HFFc6 (cell line): ENCODE measurements at places on chromosomes 12 and 14. TPM values are rescaled to one million over a fixed set of nuclear protein-coding genes. Genes with fewer than 3 reads are reported as not detected.

OR6C2 gene
- not detected in 2 replicates for total RNA-seq

SIX6 gene
- total RNA-seq: not detected in 3 replicates

PFKM gene
- 69.1 to 89.7 TPM (median 77.7 TPM) in 3 replicates for total RNA-seq

PXN gene
- total RNA-seq: 275 to 320 TPM (median 290 TPM) in 3 replicates

HCAR1 gene
- total RNA-seq: not detected in 3 replicates

CPNE6 gene
- not detected in 3 replicates for total RNA-seq

DNA sequence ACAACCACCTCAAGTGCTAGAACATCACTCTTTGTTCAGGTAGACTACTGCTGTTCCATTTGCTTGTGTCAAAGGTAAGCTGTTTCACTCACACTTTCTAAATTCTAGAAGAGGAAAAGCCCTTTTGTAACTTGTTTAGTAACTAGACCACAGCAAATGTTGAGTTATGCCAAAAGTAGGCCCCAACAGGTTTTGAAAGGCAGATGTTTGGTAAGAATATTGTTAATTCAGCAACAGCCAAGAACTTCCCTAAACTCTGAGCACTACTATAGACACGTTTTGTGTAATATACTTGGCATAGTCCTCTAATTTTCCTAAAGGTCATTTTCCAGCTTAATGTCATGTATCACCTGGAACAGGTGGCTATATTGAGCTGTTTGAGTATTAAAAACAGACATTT lies 79.0 kb downstream of the DCAF5 start:
- 0 out of 2 replicates have a peak overlapping the region, but pooled peaks have one; percentile 15 for H3K27ac ChIP-seq
- no peaks in the 10 kb centered on the region for H3K27me3 ChIP-seq
- H3K4me3 ChIP-seq: no peak overlapping the region
- no peak for DNase-seq
- H3K36me3 ChIP-seq: peaks cover 52% of the 10 kb centered on the region
- peaks cover 53% of the 10 kb centered on the region for H3K4me1 ChIP-seq

- H3K4me1 ChIP-seq: no peaks in the 10 kb centered on the region
- peaks cover 2% of the 10 kb centered on the region; the same call in 1 of the 2 replicates for H3K27me3 ChIP-seq
- H3K27ac ChIP-seq: no peak overlapping the region
Observed at GRCh38 chr12:117574655-117575054, 213.2 kb upstream of the NOS1 start.

GRCh38 chr14:34097644-34098043 lies 146.8 kb upstream of the EGLN3 start:
- peaks cover 9% of the 10 kb centered on the region for H3K27me3 ChIP-seq
- no peaks in the 10 kb centered on the region for H3K4me1 ChIP-seq
- no peak for DNase-seq
- no peak overlapping the region for H3K4me3 ChIP-seq

DNA sequence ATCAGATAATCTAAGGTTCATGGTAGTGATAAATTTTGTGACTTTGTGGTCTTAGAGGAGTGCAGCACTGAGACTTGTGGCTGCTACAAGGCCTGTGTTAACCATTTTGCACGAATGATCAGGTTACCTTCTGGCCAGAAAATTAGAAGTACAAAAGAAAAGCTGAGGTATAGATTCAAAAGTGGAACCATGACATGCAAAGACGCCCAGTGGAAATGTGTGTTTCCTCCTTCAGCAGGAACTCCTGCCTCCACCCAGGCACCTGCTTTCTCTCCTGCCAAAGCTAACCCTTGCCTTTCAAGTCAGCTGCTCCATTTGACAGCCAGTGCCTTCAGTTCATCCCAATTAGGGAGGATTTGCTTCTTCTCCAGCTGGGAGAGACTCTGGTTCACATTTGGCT lies 10.1 kb downstream of the PDE6H start:
- no peak for DNase-seq
- no peak overlapping the region for H3K4me3 ChIP-seq
- H3K27me3 ChIP-seq: peaks cover 4% of the 10 kb centered on the region
- no peak overlapping the region for H3K27ac ChIP-seq

DNA sequence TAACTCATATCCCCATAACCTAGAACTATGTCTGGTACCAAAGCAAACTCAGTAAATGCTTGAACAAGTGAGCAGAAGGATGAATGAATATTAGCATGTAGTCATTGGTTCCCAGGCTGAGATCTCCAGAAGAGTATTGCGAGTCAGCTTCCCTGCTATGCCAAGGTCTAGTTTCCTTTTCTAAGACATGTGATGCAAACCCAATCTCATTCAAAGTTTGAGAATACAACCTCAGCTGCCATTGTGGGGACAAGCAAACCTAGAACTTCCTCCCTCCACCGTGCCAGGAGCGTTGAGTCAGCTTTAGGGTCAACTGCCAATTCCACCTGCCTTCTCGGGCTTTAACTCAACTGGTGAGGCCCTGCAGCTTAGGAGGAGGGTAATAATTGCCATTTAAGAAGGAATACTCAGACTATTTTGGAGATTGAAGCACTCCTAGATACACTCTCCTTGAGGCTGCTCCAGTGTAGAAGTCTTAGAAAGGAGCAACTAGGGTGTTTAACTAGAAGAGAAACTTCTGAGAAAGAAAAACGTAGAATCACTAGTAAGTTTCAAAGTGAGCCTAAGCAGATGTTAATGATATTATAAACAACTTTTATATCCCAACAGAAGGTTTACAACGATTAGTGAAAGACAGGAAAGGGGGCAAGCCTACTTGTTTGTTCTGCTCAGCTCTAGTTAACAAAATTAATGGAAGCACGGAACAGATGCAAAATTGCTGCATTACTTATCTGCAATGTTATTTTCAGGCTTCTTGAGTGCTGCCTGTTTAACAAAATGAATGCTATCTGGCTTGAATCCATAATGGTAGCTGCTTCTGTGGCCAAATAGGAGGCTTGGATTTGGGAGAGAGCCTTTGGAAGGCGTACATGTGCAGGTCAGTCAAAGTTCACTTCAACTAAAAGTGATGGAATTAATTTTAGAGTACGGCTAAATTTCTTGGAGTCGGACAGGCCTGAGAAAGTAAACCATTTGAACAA lies 96.9 kb downstream of the HELB start:
- H3K27me3 ChIP-seq: peaks cover 2% of the 10 kb centered on the region; the same call in 1 of the 2 replicates
- no peak overlapping the region for H3K27ac ChIP-seq
- H3K36me3 ChIP-seq: no peaks in the 10 kb centered on the region

- H3K36me3 ChIP-seq: no peaks in the 10 kb centered on the region
- no peak overlapping the region for H3K27ac ChIP-seq
- H3K4me1 ChIP-seq: no peaks in the 10 kb centered on the region
Observed at GRCh38 chr14:88030892-88031291, 26.0 kb downstream of the GPR65 start.

GRCh38 chr14:64944041-64944440 lies 1.5 kb upstream of the GPX2 start:
- no peaks in the 10 kb centered on the region for H3K4me1 ChIP-seq
- H3K4me3 ChIP-seq: no peak overlapping the region
- H3K27ac ChIP-seq: no peak overlapping the region
- H3K27me3 ChIP-seq: peaks cover 3% of the 10 kb centered on the region
- no peak for DNase-seq
- peaks cover 8% of the 10 kb centered on the region; the same call in 1 of the 2 replicates for H3K36me3 ChIP-seq

GRCh38 chr12:32568228-32568627 lies 110.9 kb upstream of the DNM1L start:
- peaks cover 5% of the 10 kb centered on the region; the same call in 1 of the 2 replicates for H3K36me3 ChIP-seq
- peaks cover 37% of the 10 kb centered on the region for H3K4me1 ChIP-seq
- H3K27ac ChIP-seq: peak overlapping the region; percentile 84
- H3K4me3 ChIP-seq: 0 out of 2 replicates have a peak overlapping the region, but pooled peaks have one; percentile 37

- DNase-seq: no peak
- H3K36me3 ChIP-seq: no peaks in the 10 kb centered on the region
- no peaks in the 10 kb centered on the region; the same call in 1 of the 2 replicates for H3K27me3 ChIP-seq
- H3K4me1 ChIP-seq: no peaks in the 10 kb centered on the region
- no peak overlapping the region for H3K4me3 ChIP-seq
Observed at GRCh38 chr14:38755036-38755435, 348.0 kb downstream of the SEC23A start.

DNA sequence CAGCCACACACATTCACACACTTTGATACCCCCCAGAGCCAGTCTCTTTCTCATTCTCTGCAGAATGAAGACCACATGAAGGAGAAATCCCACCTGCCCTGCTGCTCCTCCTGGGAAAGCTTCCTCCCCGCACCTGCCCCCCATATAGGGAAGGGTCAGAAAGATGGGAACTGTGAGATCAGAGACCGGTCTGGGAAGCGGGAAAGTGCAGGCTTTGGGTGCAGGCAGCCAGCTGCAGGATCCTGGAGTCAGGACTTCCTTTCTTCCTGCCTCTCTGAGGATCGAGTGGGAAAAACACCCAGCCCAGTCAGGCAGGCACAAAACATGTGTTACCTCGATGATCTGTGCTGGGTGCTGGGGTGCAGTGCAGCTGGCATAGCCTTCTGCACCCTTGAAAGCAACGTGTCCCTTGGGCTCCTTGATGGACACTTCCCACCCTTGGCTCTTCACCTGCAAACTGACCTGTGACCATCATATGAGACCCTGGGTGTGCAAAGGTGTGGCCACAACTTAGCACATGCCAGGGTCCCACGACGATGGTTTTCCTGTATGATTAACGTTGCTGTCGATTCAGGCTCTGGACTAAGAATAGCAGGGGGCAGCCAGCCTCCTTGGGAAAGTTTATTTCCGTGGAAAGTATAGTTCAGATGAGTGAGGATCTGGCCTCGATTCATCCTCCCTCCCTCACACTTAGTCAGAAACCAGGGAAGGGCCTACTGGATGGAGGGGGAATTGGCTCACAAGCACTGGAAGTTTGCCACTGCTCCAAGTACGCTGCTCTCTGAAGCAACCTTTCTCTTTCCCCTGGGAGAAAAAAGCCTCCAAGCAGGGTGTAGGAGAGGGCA lies 105.4 kb upstream of the MED13L start:
- H3K4me3 ChIP-seq: peak overlapping the region; percentile 79
- H3K36me3 ChIP-seq: no peaks in the 10 kb centered on the region; the same call in 1 of the 2 replicates
- peak overlapping the region; percentile 95 for H3K27ac ChIP-seq

DNA sequence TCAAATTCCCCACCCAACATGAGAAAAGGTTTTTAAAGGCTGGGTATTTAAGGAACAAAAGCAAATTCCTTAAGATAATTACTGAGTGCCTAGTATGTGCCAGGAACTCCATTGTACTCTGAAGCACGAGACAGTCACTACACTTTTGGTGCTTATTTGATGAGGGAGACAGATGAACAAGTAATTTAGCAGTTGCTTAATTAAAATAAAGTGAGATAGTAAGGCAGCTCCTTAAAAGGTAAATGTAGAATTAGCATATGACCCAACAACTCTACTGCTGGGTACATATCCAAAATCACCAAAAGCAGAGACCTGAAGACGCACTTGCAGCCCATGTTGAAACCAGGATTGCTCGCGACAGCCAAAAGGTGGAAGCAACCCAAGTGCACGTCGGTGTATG lies 21.3 kb downstream of the POLE start:
- no peaks in the 10 kb centered on the region; the same call in 1 of the 2 replicates for H3K27me3 ChIP-seq
- no peaks in the 10 kb centered on the region for H3K4me1 ChIP-seq
- peaks cover 46% of the 10 kb centered on the region for H3K36me3 ChIP-seq
- DNase-seq: no peak

DNA sequence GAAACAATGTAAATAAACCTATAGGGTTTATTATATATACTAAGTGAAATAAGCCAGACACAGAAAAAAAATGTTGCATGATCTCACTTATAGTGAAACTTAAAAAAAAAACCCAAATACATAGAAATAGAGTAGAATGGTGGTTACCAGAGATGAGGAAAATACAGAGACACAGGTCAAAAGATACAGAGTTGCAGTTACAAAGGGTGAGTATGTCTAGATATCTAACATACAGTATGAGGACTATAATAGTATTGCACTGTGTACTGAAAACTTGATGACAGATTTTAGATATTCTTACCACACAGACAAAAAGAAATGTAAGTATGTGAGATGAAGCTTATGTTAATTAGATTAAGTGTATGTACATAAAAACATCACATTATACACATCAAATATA lies 28.1 kb downstream of the CLEC2D start:
- no peak for DNase-seq
- H3K36me3 ChIP-seq: peaks cover 17% of the 10 kb centered on the region
- H3K27me3 ChIP-seq: no peaks in the 10 kb centered on the region; the same call in 1 of the 2 replicates
- H3K4me1 ChIP-seq: peaks cover 15% of the 10 kb centered on the region
- H3K4me3 ChIP-seq: no peak overlapping the region

- H3K4me1 ChIP-seq: no peaks in the 10 kb centered on the region
- H3K4me3 ChIP-seq: no peak overlapping the region
- H3K27me3 ChIP-seq: no peaks in the 10 kb centered on the region
- H3K27ac ChIP-seq: no peak overlapping the region
- no peaks in the 10 kb centered on the region for H3K36me3 ChIP-seq
- no peak for DNase-seq
Observed at GRCh38 chr14:72236629-72237028, 304.4 kb downstream of the RGS6 start.

DNA sequence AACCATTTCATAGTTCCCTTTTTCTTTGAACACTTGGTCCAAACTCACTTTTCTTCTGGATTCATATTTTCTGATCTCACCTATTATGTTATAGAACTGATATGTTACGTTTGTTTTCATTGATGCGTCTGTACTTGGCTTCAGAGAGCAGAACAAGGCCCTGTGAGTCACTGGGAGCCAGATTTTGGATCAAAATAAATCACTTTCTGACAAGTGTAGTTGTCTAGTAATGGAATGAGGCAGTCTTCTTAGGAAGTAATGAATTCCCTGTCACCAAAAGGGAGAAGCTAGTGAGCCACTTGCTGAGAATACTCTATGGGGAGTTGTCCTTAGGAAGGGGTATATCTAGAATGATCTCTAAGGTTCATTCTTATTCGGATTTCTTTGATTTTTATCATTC lies 10.2 kb downstream of the BICD1 start:
- H3K27ac ChIP-seq: peak overlapping the region; percentile 78
- peaks cover 31% of the 10 kb centered on the region for H3K36me3 ChIP-seq
- DNase-seq: peak; percentile 54
- H3K27me3 ChIP-seq: peaks cover 2% of the 10 kb centered on the region; the same call in 1 of the 2 replicates
- H3K4me1 ChIP-seq: peaks cover 72% of the 10 kb centered on the region
- H3K4me3 ChIP-seq: peak overlapping the region; percentile 34

GRCh38 chr12:63845726-63846125 lies 1.2 kb downstream of the SRGAP1 start:
- peaks cover 2% of the 10 kb centered on the region; the same call in 1 of the 2 replicates for H3K27me3 ChIP-seq
- H3K4me1 ChIP-seq: peaks cover 60% of the 10 kb centered on the region
- peaks cover 33% of the 10 kb centered on the region for H3K36me3 ChIP-seq

GRCh38 chr14:91872517-91873470 lies 5.5 kb upstream of the TC2N start:
- no peak overlapping the region for H3K4me3 ChIP-seq
- H3K4me1 ChIP-seq: peaks cover 7% of the 10 kb centered on the region; the same call in 1 of the 2 replicates
- peaks cover 2% of the 10 kb centered on the region for H3K27me3 ChIP-seq
- DNase-seq: no peak
- H3K27ac ChIP-seq: no peak overlapping the region
- peaks cover 48% of the 10 kb centered on the region for H3K36me3 ChIP-seq

- peak overlapping the region; percentile 89 for H3K27ac ChIP-seq
- H3K4me3 ChIP-seq: peak overlapping the region; percentile 71
- DNase-seq: peak; percentile 63
- H3K36me3 ChIP-seq: peaks cover 33% of the 10 kb centered on the region
Observed at GRCh38 chr12:65327207-65328076, 49.0 kb downstream of the MSRB3 start.

- no peak for DNase-seq
- peaks cover 2% of the 10 kb centered on the region for H3K27me3 ChIP-seq
- no peak overlapping the region for H3K27ac ChIP-seq
- H3K4me3 ChIP-seq: no peak overlapping the region
- peaks cover 7% of the 10 kb centered on the region; the same call in 1 of the 2 replicates for H3K4me1 ChIP-seq
- H3K36me3 ChIP-seq: peaks cover 49% of the 10 kb centered on the region
Observed at GRCh38 chr12:50467439-50467838, 37.3 kb upstream of the DIP2B start.
